CD4-positive, alpha-beta T cell treated with Interleukin-15 for 4 hours (primary cell): ENCODE measurements at places on chromosomes 16 and 17.
A peak's percentile ranks its signal among the peaks of the same experiment; 100 is the strongest.

DNA sequence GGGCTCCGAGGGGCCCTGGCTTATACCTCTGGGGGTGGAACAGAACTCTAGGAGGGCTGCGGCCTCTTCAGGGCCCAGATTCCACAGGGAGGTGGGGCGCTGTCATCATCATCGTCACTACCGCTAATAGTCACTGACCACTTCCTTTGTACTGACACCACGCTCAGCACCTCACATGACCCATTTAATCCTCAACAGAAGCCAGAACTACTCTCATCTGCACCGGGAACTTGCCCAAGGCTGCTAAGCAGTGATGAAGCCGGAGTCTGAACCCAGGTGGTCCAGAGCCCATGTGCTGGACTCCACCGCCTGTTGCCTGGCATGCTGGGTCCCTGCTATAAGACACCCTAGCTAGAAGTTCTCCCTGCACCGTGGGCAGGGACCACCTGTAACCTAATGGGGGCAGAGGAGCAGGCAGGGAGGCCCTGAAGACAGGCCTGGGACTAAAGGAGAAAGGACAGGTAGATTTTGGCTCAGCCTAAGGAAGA, 12.0 kb downstream of the UNC13D start:
- DNase-seq: peak; percentile 57

DNA sequence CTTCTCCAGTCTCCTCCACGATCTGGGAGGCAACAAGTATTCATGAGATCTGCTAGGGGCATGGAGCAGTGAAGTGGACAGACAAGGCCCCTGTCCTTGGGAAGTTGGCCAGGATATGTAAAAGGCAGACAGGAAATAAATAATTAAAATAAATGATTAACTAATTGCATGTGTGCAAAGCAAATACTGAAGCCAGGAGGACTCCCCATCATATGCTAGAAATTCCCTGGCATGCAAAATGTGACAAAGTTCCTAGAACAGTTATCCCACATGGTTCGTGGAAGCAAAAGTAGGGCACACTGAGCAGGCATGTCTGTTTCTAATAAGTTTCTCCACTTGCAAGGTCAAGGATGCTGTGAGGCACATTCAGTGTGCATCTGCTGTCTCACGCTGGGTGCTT, 86.8 kb downstream of the CDYL2 start:
- no peak for DNase-seq

GRCh38 chr16:69838489-69838888, 76.4 kb downstream of the WWP2 start:
- no peak for DNase-seq

GRCh38 chr17:77330602-77331081, 189.9 kb downstream of the SEC14L1 start:
- no peak for DNase-seq

GRCh38 chr17:36686123-36686669, 84.8 kb downstream of the MRM1 start:
- no peak for DNase-seq

- DNase-seq: peak; percentile 9
Measured at GRCh38 chr17:44279666-44280391, 11.9 kb upstream of the SLC4A1 start.

DNA sequence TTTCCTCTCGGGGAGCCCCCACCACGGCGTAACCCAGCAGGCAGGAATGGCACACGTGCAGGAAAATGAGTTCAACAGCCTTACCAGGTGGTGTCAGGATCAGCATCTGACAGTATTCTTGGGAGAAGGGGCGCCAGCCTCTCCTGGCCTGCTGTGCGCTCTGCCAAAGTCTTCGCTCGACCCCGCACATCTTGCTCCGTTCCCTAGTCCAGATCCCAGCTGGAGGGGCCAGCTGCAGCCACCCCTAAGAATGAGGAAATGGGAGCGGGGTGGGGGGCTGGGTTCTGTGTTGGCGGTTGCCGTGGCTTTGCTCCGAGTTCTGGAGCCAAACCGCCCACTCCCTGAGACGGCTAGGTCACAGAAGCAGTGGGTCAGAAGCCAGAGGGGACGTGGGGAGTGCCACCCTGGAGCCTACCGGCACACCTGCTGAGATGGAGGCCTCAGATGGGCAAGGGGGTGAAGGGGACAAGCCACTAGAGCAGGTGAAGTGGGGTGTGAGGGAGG, at the start of gene CHCT1:
CHCT1 (plus strand) TSS at position 328 of the 504 bp plus-strand sequence; CDS start at position 432, 104 bp downstream.
- no peak for DNase-seq

DNA sequence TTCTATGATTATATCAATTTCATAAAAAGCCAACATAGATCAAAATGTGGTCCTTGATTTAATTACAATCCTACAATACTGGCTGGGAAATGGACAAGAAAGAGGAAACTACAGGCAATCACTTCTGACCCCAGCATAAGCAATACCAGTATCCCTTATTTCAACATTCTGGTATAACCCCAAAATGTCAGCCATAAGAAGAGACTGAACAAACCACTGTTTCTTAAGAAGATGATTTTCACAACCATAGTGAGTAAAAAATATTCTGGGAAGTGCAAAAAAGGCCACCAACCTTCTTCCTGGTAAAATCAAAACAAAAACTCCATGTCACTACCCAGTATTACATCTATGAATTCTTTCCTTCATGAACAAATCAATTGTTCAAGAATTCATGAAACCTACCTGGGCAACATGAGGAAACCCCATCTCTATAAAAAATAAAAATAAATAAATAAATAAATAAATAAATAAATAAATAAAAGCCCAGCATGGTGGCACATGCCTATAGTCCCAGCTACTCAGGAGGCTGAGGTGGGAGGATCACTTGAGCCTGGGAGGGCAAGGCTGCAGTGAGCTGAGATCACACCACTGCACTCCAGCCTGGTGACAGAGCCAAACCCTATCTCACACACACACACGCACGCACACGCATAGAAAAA, 7.5 kb downstream of the N4BP1 start:
- DNase-seq: peak; percentile 9

GRCh38 chr17:3935140-3935542, 18.9 kb upstream of the P2RX1 start:
- DNase-seq: no peak

DNA sequence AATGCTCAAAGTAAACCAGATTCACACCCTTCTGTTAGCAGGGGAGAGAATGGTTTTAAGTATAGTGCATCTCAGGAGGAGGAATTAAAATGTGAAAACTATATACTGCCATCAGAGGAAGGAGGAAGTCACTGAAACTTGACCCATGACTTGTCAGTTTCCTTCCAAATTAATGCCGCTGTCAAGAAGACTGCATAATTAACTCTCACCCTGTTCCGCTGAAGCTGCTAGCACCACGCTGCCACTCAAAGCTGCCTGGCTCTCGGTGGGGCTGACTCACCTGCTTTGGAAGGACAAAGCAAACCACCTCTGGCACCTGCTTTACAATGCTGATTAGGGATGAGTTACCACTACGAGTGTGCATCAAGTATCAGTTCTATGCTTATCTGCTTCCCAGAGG, 37.8 kb upstream of the ULK2 start:
- no peak for DNase-seq

GRCh38 chr17:8856869-8857575, 10.5 kb downstream of the PIK3R6 start:
- DNase-seq: no peak

DNA sequence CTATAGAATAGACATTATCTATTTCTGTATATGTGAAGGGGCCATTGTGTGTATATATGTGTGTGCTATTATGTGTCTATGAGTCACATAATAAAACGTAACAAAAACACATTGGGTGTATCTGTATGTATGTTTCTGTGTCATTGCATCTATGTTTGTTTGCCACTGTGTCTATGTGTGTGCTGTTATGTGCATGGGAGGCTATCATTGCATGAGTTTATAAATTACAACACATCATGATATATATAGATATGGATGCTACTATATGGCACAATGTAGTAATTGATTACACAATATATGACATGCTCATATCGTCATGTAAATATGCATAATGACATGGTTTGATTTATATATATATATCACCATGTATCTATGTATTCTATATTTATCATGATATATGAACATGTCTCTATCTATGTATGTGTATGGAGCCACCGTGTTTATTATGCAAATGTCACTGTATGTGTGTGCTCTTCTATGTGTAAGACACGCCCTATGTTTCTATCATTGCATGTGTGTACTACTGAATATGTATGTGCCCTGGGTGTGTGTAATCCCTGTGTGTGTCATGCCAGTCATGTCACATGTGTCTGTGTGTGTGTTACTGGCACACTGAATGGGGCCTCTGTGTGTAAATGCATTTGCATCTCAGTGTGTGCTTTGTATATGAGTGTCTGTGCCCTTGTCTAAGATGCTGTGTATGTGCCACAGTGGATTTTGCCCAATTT, 1.4 kb upstream of the TSPOAP1 start:
- peak; percentile 59 for DNase-seq

GRCh38 chr16:54059319-54059718, 227.3 kb downstream of the IRX3 start:
- no peak for DNase-seq

- peak; percentile 70 for DNase-seq
Measured at GRCh38 chr17:19645734-19646201, 2.8 kb upstream of the ALDH3A2 start.

GRCh38 chr16:352547-353403, at the start of gene AXIN1:
TSS of gene AXIN1 (minus strand) at chr16:352723. CDS start at chr16:347025, 5,698 bp downstream.
- DNase-seq: peak; percentile 100

DNA sequence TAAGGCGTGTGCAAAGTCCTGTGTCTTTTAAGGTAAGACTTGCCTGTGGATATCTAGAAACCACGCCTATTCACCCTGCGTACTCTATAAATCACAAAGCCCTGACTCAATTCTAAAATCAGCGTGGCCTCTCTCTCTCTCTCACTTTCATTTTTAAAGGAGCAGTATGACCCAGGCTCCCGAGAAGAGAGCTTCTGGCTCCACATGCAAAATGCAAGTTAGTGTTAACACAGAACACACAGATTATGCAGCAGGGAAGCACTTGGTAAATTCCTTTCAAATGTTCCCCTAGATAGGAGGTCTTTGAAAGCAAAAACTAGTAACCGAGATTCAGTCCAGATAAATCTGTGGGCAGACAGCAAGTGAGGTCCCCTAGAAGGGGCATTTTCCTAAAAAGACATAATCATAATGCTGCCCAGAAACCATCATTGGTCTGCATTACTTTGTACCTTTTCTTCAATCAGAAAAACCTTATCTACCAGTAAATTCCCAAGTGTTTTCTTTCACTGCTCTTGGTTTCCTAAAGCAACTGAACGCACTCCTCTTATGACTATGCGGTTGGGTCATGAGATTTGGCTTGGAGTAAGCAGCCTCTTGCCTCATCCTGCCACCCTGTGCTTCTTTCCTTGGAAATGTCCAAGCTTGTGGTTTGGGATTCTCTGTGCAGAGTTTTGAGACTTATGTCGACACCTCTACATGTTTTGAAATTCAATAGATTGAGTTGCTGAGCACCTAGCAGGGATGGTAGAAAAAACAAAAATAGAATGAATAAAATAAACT, 31.7 kb upstream of the KCNJ2 start:
- no peak for DNase-seq

DNA sequence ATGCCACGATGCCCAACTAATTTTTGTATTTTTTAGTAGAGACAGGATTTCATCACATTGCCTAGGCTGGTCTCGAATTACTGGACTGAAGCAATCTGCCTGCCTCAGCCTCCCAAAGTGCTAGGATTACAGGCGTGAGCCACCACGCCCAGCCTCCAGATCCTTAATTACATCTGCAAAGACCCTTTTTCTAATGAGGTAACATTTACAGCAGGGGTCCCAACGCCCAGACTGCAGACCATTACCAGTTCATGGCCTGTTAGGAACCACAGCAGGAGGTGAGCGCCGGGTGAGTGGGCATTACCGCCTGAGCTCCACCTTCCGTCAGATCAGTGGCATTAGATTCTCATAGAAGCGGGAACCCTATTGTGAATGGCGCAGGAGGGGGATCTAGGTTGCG, 4.0 kb upstream of the RAB11FIP4 start:
- DNase-seq: no peak

GRCh38 chr16:84084570-84085270, 32.0 kb downstream of the MBTPS1 start:
- DNase-seq: peak; percentile 69

DNA sequence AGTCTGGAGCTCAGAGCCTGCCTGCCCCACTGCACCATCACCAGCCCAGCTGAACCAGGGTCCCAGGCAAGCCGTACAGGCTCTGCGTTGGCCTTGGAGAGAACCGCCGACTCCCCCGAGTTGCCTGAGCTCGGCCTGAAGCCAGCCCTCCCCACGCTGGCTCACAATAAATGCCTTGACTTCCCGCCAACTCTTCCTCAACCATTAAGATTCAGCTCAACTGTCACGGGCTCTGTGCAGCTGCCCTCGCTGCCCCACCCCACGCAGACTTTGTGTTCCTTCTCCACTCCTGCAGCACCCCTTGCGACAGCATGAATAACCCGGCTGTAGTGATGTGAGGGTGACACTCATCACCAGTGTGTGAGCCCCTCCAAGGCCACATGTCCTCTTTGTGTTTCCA, 4.8 kb upstream of the QPRT start:
- no peak for DNase-seq

- no peak for DNase-seq
Measured at GRCh38 chr17:34177642-34178041, 77.4 kb upstream of the CCL2 start.

DNA sequence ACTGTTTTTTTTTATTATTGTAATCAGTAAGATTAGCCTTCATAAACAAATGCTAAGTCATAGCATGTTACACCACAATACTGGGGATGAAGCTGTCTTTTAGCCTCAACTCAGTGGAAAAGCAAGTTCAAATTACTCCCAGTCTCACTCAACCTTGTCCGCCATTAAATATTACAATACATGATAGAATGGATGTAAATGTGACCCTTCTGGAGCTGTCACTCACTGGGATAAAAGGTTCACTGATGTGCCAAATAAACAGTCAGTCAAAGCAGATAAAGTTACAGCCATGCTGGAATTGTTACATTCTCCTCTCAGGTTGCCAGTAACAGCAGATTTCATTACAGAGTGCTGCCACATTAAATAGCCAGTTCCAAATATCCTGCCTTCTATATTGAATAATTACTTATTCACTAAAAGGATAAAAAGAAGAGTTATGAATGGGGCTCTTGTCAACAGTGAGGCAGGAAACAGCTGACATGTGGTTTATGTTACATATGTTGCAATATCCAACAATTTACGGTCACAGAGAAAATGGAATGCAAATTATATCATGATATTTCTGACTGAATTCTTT, 53.4 kb downstream of the BRIP1 start:
- no peak for DNase-seq

DNA sequence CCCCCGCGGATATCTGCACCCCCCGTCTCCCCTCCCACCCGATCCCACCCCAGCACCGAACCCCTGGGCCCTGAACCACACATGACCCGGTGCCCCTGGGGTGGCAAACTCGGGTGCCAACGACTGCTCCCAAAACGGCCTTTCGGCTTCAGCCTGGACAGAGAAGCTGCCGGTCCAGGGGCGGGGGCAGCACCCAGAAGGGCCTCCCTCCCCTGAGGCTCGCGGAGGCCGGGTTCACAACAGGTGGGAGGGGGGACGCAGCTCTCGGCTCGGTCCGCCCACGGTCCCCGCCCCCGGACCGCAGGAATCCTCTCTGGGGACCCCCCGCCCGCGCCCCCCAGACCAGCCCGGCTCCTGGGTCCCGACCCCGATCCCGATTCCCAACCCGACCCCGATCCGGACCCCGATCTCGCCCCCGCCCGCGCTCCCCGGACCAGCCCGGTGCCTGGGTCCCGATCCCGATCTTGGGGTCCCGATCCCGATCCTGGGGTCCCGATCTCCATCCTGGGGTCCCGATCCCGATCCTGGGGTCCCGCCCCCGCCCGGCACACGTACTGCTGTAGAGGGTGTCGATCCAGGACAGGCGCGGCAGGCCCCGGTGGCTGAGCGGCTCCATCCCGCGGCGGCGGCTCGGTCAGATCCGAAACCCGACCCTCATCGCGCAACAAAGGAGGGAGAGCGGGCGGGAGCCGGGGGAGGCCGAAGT, 516 bp downstream of the ABR start:
- DNase-seq: peak; percentile 15

- no peak for DNase-seq
Measured at GRCh38 chr16:67943619-67944504, at the start of gene LCAT. TSS of gene LCAT (minus strand) at chr16:67944120. CDS start at chr16:67944101, 19 bp downstream.
